COLO829 (cell line): ENCODE measurements at places on chromosomes 3 and 15.

DNA sequence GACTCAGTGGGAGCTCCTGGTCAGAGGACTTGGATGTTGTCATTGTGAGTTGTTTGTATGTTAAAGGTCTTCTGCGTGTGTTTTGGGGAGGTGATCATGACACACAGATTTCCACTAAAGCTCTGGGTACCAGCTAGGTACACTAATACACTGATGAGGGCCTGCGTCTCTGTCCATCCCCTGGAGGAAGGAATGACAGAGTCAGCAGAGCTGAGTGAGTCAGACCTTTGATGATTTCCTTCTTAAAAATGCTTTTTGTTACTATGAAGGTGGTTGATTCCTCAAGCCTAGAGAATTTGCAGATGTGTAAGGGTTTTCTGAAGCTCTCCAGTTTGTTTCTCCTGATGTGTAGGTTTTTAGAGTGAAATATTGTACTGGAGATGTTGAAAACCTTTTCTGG, 424.1 kb upstream of the TPM1 start:
- DNase-seq = peak; percentile 3

GRCh38 chr3:62103531-62103930, 269.8 kb downstream of the FEZF2 start:
- no peak for DNase-seq

GRCh38 chr3:107468782-107469181, 54.0 kb upstream of the BBX start:
- no peak for DNase-seq

DNA sequence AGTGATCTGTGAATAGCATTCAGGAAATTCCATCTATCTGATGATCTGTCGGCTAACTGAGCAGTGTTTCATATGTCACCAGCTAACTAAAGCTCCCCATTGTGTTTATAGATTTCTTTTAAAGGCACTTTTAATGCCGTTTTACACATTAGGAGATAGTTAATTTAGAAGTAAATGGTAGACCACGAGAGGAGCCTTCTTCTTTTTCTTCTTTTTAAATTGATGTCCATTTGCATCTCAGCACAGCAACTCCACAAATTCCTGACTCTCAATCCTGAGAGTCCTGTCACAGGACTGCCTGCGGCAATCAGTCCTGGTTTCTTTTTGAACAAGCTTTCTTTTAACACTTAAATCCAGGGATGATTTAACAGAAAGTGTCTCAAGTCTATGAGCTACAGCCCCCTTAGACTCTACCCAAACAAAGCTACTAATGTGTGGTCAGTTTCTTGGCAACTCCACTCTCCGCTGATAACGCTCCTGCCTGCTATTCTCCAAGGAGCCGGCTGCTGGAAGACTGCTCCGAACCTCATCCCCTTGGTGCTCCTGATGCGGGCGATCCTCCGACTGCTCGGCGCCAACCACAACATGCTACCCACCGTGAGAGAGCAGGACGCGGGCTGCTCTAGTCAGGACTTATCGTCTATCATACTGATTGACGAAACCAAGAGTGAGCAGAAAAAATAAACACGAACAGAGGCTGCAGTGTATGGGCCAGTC, 421.4 kb downstream of the MECOM start:
- DNase-seq = peak; percentile 70

DNA sequence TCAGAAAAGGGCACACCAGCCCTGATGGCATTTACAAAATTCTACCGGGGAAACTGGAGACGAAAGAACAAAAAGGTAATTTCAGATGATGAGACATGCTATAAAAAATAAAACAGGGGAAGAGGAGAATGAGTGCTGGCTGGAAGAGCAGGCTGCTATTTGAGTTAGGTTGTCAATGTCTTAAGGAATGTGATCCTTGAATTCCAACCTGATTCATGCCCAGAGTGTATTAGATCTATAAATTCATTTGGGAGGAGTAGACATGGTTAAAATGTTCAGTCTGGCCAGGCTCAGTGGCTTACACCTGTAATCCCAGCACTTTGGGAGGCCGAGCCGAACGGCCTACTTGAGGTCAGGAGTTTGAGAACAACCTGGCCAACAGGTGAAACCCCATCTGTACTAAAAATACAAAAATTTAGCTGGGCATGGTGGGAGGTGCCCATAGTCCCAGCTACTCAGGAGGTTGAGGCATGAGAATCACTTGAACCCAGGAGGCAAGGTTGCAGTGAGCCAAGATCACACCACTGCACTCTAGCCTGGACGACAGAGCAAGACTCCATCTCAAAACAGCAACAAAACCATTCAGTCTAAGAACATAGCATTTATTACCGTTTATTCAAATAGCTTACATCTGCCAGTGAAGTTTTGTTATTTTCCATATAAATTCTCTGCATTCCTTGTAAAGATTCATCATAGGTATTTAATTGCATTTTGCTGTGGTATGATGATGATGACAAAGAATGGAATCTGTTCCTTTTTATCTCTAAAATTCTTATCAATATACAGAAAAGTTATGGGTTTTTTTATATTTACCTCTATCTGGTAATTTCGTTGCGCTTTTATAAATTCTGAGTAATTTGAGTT, 126.7 kb upstream of the NR2E3 start:
- no peak for DNase-seq

GRCh38 chr3:194990454-194991337, 280.3 kb downstream of the XXYLT1 start:
- no peak for DNase-seq

- no peak for DNase-seq
Measured at GRCh38 chr15:64749167-64749566, 26.2 kb downstream of the RBPMS2 start.

- no peak for DNase-seq
Measured at GRCh38 chr15:68833700-68834331, 13.1 kb upstream of the ANP32A start.

GRCh38 chr3:165078293-165078692, at the start of gene SI:
SI (minus strand) TSS chr3:165078496; CDS start chr3:165076012, 2,484 bp downstream.
- DNase-seq = no peak

GRCh38 chr3:126135071-126135405, 45.3 kb downstream of the ALDH1L1 start:
- no peak for DNase-seq

DNA sequence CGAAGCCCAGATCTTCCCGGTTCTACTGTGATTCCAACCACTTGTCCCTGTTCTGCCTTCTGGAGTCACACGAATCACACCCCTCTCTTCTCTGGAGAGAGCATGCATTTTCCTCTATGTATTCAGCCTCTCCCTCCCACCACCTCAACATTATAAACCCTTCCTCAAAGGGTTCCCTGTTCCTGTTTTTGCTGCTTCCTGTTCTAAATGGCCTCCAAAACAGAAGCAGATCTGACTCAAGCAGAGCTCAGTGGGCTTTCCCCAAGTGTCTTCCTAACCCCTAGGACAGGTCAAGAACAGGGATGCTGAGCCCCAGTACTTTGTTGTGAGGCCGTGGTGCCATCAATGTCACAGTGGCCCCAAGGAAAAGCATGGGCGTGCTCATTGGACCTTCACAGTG, 75.7 kb upstream of the ARNT2 start:
- DNase-seq = no peak

DNA sequence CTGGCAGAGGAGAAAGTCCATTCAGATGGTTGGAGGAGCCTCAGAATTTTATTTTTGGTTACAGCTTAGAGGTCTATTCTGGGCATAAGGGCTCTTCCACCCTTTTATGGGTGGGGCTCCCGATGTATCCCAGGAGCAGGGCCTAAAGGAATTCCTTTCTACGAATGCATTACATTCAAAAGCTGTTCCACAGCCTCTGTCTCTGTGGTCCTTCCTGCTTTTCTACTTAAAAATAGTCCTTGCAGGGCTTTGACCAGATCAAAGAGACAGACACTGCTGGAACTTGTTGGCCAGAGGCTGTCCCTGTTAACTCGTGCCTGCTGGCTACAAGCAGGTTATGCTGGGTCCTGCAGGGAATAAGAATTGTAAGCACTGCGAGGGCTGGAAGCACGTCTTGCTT, 14.4 kb upstream of the NOX5 start:
- DNase-seq = no peak

GRCh38 chr3:4492208-4493013, 737 bp upstream of the ITPR1 start:
- peak; percentile 18 for DNase-seq

DNA sequence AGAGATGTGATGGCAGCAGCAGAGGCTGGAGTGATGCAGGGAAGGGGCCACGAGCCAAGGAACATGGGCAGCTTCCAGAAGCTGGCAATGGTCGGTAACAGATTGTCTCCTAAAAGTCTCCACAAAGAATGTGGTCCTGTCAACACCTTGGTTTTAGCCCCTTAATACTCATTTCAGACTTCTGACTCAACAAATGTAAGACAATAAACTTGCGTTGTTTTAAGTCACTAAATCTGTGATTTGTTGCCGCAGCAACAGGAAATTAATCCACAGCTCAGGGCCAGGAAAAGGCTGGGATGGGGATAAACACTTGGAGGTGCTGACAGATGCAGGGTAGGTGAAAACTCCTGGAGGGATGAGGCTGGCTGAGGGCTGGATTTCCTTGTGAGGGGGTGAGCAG, 69.9 kb downstream of the OXNAD1 start:
- no peak for DNase-seq

DNA sequence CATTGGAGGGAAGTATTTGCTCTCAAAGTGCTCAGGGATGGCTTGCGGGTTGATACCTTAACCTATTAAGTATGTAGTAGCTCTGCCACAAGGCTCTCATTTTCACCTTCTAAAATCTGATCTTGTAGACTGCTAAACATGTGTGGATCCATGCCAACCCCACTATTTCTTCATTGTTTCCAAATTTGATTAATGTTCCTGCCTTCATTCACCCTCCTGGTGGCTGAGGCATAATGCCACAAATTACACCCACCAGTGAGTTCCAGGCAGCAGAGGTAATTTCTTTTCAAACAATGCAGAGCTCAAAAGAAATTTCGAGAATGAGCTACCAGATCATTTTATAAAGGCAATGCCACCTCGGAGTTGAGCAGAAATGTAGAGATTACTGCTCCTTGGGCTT, 71.0 kb downstream of the EDEM1 start:
- no peak for DNase-seq

DNA sequence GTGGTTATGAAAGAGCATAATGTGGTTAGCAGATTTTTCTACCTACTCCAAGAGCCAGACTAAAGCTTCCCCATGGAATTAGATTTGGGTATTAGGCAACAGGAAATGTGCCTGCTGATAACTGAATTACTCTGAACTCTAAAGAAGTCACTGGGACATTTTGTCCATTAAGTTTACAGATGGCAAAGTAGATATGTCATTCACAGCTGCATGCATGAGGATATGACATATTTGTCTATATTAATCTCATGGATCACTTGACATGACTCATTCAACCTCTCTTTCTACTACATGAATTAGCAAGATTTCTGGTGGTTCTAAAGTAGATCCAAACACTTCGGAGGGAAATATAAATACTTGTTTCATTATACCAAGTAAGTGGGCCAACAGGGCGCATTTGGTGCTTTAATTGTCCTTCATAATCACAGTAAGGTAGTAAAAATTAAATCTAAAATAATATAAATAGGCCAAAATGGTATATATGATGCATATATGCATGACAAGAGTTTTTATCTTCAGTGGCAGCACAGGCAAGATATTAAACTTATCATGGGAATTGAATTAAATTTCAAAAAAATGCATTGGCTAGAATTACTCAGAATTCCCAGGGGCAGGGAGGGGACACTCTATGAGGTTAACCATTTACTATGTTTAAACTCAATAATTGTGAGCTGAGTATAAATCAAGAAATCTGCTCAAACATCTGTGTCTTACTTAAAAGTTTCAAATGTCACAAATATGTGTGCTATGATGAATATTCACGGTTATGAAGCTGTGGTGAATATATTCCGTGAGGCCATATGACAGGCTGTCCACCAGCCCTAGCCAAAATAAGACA, 365.3 kb upstream of the KCNMB2 start:
- peak; percentile 35 for DNase-seq

- DNase-seq = no peak
Measured at GRCh38 chr3:134651347-134652041, 672 bp upstream of the KY start.

DNA sequence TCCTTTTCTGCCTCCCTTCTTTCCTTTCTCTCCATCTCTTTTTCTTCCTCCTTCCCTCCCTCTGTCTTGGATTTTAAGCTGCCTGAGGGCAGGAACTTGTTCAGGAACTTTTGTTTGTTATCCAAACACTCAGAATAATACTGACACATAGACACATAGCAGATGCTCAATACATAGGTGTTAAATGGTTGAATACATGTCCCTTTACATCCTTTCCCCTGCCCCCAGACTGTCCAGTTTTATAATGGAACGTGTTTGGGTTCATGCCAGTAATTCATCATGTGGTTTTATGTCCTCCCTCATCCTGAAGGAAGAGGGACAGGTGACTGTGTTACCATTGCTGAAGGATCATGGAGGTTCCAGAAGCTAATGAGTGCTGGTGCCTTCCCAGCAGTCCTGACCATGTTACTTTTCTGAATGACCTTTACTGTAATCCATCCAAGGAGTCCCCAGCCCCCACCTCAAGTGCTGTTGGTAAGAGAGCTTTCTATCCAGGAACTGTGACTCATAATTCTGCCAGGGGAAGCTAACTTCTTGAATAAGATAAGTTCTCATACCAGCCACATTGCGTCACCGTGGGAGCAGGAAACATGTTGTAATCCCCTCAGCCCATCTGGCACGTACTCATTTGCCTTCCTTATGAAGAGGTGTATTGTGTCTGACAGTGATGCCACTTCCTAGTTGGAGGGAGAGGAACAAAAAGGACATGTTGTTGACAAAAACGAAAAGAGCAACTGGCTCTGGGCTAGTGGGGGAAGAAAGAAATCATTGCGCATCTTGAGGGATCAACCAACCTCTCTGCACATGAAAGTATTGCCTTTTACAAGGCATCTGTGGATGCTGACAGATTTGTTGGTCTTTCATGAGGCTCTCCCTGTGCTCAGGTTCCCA, 52.4 kb downstream of the IL1RAP start:
- peak; percentile 96 for DNase-seq

- no peak for DNase-seq
Measured at GRCh38 chr15:40680151-40680550, 14.8 kb upstream of the RAD51 start.

DNA sequence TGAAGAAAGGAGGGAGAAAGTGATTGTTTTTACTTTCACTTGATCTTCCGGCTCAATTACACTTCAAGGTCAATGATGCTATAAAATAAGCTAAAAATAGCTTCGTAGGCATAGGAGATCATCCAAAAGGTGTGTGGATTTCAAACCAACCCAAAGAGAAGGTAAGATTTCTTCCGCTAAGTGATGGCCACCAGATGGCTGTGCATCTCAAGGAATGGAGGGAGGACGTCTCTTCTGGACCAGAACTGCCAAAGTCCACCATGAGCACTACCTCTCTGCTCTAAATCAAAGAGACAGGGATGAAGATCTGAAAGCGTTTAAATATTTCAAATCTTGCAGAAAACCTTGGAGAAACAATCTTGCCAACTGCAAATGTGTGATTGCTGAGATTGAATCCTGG, 199.1 kb upstream of the ZPLD1 start:
- no peak for DNase-seq

DNA sequence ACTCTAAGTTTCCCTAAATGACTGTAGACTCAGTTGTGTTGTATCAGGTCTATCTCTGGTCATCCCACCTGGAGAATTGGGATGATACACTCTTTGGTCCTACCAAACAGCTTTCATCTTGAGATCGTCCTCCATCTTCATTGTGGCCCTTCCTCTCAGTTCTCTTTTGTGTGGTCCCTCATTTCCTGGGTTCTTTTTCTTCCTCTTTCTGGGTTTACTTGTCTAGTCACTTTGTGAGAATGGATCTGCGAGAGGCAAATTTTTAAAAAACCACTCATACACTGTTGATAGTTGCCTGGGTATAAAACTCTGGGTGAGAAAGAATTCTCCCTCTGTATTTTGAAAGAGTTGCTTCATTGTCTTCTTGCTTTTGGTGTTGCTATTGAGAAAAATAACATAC, 6.0 kb upstream of the AMOTL2 start:
- no peak for DNase-seq
